ENCODE measurements at places on chromosomes 1 and 21.
A peak's percentile ranks its signal among the peaks of the same experiment; 100 is the strongest.

GRCh38 chr1:159056069-159056698 lies 20.4 kb downstream of the AIM2 start:
- no peak for DNase-seq

DNA sequence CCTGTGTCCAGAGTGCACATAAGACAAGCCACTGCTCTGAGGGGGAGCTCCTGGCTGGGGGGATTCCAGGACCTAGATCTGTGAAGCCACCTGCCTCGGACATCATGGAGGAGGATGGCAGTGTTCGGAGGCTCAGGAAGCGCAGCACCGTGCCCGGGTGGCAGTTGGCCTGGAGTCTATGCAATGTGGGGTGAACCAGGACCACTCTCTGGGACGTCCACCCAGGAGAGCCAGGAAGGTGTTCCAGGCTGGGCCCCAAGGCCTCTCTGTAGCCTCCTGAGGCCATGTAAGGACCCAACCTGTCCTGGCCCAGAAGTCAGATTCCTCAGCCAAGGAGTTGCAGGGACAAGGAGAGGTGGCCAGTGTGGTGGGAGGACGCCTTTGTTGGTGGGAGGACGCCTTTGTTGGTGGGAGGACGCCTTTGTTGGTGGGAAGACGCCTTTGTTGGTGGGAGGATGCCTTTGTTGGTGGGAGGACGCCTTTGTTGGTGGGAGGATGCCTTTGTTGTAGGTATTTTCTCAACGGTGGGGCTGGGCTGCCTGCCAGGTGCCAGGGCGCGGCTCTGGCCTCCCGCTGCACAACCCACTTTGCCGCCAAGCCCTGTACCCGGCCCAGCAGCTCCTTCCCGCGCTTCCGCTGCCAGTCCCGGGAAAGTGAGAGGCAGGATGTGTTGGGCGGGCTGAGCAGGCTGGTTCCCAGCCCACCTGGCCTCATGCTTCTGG lies 30.6 kb upstream of the BMP8B start:
- no peak for DNase-seq

- DNase-seq: no peak
Observed at GRCh38 chr1:154352245-154352580, 26.9 kb downstream of the ATP8B2 start.

DNA sequence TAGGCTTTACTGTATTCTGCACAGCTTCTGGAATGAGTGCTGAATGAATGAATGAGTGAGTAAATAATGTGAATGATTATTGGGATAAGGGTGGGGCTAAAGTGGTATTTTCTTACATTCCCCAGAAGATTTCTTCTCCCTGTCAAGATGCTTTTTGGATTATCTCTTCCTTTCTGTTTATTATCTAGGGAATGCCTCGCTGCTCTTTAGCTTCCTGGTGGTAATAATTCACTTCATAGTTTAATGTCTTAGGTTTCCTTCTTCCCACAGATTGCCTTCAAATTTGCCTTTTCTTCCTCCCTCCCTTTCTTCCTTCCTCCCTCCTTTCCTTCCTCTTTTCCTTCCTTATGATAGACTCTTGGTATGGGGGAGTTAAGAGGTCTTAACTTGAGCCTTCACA lies 24.0 kb downstream of the DDR2 start:
- no peak for DNase-seq

DNA sequence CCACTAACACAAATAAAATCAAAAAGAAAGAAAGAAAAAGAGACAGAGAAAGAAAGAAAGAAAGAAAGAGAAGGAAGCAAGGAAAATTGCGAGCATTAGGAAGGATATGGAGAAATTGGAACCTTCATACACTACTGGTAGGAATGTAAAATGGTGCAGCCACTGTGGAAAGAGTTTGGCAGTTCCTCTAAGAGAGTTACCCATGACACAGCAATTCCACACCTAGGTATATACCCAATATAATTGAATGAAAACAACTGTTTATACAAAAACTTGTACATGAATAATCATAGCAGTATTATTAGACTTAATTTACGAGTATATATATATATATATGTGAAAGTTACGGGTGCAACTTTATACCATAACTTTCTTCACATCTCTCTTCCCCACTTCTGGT lies 4.1 kb upstream of the LYPD8 start:
- no peak for DNase-seq

DNA sequence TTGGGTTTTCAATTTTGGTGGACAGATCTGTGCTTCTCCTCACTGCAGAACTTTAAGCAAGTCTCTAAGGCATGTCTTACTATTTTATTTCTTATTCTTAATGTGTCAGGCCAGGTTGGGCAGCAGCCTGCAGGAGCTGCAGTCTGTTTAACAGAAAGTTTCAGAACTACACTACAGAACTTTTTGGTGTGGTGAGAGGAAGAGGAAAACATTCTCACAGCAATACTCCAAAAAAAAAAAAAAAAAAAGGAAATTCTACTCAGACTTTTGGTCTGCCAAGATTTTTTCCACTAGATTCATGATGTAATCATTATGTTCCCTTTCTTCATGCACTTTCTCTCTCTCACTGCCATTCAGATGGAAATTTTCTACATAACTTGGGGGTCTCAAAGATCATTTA lies 255.2 kb downstream of the COL11A1 start:
- DNase-seq: no peak

DNA sequence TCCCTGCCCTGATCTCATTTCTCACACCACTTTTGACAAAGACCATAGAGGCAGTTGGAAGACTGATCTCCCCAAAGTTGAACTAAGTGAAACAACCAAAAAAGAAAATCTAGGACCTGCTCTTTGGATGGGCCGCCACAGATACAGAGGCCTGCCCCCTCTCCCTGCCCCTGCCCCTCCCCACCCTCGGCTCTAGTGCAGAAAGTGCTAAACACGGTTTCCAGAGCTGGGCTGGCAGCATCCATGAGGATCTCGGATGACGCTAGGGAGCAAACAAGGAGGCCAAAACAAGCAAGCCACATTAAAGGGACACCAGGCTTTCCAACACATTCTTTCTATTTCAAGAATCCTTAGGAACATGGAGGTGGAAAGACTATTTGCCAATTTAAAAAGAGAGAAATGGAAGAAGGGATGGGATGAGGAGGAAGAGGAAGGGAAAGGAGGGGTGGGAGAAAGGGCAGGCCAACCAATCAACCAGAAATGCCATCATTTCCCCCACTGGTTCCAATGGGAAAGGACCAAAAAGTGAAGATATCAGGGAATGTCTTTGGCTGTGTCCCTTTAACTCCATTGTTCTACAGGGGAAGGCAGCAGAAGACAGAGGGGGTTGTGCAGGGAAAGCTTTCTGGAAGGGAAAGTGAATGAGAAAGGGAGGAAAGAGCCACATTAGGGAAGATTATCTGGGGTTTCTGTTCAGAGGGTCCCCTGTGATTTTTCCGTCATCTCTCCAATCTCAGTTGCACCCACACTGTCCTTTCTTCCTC lies 38.3 kb upstream of the GOLT1A start:
- no peak for DNase-seq

- DNase-seq: no peak
Observed at GRCh38 chr1:77322061-77322900, 40.5 kb downstream of the AK5 start.

- DNase-seq: no peak
Observed at GRCh38 chr1:18384471-18384870, 96.3 kb upstream of the KLHDC7A start.

DNA sequence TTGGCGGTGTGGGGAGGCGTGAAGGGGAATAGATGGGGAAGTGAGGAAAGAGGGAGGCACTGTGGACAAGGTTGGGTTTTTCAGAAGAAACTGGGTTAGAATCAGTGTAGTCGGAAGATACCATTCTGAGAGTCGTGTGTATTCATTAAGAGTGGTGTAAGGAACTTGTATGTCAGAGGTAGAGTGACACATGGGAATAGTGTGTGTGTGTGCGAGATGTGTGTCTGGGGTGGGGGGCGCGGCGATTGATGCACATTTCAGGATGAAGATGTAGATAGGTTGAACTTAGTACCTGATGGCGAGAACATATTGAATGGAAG lies 878 bp downstream of the SMG7 start:
- no peak for DNase-seq

DNA sequence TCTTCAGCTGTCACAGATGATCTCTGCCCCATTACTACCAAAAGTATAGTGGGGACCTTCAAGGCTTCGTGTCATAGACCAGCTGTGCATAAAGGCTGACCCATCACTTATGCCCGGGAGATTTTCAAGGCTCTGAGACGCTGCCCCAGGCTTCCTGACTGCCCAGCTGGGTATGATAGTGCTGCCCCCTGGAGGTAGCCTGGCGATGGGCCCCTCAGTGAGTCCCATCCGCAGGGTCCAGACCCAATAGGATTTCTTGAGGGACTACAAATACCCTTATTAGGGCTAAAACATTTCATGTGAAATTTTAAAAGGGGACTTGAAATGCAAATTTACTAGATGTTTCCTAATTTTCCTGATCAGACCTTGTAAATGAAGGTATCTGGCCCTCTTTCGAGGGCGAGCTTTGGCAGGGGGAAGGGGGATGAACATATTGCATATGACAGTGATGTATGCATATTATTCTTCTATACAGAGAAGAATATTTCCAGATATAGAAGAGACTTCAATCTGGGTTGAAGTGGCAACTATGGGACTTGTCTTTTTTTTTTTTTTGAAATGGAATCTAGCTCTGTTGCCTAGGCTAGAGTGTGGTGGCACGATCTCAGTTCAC lies 11.7 kb upstream of the FCMR start:
- peak; percentile 70 for DNase-seq

- no peak for DNase-seq
Observed at GRCh38 chr1:3391711-3392110, 62.8 kb upstream of the ARHGEF16 start.

- DNase-seq: no peak
Observed at GRCh38 chr1:157288996-157289395, 150.8 kb upstream of the ETV3 start.

GRCh38 chr1:63325279-63325985 lies 3.1 kb downstream of the FOXD3 start:
- DNase-seq: no peak

GRCh38 chr1:204830747-204831146 lies 39.9 kb upstream of the NFASC start:
- no peak for DNase-seq
